ENCODE measurements at places on chromosomes 6 and 20. TPM values are rescaled to one million over a fixed set of nuclear protein-coding genes. Genes with fewer than 3 reads are reported as not detected.
A peak's percentile ranks its signal among the peaks of the same experiment; 100 is the strongest.

DNA sequence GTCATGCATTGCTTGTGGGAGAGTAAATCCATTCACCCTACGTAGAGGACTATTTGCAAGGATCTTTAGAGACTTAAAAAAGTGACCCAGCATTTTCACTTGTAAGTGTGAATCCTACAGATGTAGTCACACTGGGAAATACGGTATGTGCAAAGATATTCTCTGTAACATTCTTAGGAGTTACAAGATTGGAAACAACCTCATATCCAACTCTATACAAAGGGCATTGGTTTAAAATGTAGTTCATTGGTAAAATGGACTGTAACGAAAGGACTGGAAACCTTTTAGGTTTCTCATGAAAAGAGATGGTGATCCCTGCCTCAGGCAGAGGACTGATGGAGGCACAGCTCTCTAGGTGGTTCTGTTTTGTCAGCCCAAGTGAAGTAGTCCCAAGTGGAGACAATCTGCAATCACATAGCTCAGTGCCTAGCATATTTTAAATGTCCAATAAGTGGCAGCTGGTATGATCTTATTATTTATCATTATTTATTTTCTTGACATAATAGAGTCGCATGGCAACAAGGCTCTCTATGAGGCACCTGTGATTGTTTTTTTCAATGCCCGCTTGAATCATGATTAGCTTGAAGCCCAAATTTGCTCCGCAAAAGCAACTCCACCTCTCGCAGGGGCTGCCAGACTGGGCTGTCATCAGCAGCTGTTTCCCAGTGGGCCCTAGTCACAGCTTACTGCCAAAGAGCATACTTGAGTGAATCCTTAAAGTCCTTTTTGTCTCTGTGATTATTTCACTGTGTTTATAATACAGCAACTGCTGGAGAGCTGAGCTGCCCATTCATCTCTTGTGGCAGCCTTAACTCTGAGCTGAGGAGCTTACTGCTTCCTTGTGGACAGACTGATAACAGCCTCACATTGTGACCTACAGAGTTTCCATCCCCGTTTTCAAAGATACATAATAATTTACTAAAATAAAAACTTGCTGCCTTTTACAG lies 19.8 kb upstream of the ENPP1 start:
- DNase-seq, result no peak

- no peak for DNase-seq
These were observed 24.0 kb downstream of the RRBP1 start for GRCh38 chr20:17657898-17658647.

DNA sequence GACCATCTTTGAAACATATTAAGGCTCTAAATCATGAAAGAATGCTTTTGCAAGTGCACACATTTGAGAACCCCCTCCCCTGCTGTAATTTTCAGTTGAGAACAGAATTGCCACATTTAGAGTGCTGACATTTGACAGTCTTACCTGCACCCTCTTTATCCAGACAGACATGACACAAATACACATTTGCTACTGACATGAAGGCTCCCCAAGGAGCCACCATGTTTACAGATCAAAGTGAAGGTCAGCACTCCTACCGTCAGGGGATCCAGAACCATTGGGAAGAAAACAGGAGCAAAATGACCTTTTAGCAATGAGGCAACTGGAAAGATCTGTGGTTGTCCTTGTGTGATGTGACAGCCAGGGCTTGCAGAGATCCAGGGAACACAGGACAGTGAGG lies 315.4 kb upstream of the CNR1 start:
- no peak for DNase-seq

- DNase-seq, result no peak
These were observed 72.6 kb downstream of the CDKAL1 start for GRCh38 chr6:20606831-20607230.

GRCh38 chr20:9551808-9552550 lies 37.6 kb downstream of the LAMP5 start:
- peak; percentile 68 for DNase-seq

- DNase-seq, result no peak
These were observed 253.8 kb downstream of the LY86 start for GRCh38 chr6:6842291-6842690.

DNA sequence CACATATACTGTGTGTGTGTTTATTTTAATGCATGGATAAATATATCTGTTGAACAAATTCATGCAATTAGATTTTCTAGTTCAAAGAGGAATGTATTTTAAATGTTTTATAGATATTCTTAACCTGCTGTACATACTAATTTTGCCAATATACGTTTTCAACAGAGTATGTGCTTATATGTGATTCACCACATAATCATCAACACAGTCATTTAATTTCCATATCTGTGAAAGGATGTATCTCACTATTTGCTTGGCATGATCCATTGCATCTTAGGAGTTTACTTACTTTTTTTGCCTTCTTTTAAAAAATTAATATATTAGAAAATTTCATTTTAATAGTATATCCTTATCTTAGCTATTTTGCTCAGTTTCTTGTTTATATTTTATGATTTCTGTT lies 902.3 kb upstream of the CITED2 start:
- no peak for DNase-seq

GRCh38 chr6:686497-686896 lies 6.4 kb downstream of the EXOC2 start:
- DNase-seq, result peak; percentile 47

- DNase-seq, result peak; percentile 8
These were observed 106.3 kb downstream of the GFRAL start for GRCh38 chr6:55433446-55434130.

GRCh38 chr6:16743664-16744210 lies 17.5 kb downstream of the ATXN1 start:
- no peak for DNase-seq

DNA sequence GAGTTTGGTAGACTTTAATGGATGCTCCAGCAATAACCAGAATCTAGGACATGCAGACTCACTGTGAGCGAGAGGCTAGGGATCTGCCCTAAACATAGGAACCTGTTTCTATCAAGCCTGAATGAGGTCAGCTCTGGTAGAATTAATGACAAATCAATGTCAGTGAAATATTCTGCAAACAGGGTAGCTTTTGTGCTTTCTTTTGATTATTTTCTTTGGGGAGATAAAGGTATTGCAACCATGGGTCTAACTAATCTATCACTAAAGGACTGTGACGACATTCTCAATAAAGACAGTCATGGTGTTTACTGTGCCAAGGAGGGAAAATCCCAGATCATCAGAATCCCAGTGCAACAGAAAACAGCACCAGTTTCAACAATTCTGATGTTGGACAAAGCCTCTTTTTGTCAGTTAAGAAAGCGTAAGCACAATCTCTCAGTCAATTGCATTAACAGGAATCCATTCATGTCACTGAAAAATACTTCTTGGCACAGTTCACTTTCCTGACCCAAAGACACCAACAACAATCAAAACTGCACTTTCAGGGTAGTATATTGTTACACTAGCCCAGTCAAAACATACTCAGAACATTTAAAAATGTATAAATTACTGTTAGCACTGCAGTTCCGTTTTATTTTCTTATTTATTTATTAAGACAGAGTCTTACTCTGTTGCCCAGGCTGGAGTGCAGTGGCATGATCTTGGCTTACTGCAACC lies 36.8 kb upstream of the SMIM29 start:
- no peak for DNase-seq

- no peak for DNase-seq
These were observed 360.6 kb upstream of the RUNX2 start for GRCh38 chr6:44967481-44967880.

- DNase-seq, result no peak
These were observed 6.3 kb downstream of the ZMYND8 start for GRCh38 chr20:47350181-47350550.

DNA sequence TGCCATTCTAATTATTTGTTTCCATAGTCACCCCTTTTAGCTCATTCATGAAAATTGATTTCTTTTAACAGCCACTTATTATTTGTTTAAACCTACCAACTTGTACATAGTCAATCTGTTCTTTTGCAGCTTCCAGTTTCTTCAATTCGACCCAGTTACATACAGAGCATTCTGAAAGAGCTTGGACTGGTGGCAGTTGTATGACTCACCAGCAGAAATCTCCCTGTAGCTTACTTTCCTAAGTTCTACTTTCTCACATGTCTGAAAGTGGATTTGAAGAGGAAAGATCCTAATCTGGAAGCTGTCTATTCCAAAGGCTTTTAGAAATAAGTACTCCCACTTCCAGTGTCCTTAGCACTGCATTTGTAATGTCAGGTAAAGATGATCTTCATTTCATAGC lies 447.9 kb downstream of the HTR1B start:
- DNase-seq, result no peak

- DNase-seq, result no peak
These were observed 42.3 kb downstream of the YTHDF1 start for GRCh38 chr20:63173552-63174191.

- DNase-seq, result no peak
These were observed 18.2 kb upstream of the POLR1H start for GRCh38 chr6:30042914-30043313.

GRCh38 chr6:112466373-112467151 lies 119.4 kb downstream of the RFPL4B start:
- DNase-seq, result no peak

DNA sequence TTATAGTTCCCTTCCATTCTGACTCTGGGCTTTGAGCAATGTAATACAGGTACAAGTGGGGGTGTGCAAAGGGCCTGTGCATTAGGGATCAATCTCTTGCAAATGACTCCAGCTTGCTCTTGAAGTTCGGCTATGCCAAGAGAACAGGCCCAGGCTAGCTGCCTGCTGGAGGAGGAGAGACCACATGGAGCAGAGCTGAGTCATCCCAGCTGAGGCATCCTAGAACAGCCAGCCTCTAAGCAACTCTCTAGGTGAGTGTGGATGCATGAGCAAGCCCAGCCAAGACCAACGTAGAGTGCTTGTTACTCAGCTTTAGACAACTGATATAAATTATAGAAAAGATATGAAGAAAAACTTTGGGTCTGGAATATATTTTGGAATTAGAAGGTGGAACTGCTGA lies 47.6 kb upstream of the RBM24 start:
- peak; percentile 23 for DNase-seq

DNA sequence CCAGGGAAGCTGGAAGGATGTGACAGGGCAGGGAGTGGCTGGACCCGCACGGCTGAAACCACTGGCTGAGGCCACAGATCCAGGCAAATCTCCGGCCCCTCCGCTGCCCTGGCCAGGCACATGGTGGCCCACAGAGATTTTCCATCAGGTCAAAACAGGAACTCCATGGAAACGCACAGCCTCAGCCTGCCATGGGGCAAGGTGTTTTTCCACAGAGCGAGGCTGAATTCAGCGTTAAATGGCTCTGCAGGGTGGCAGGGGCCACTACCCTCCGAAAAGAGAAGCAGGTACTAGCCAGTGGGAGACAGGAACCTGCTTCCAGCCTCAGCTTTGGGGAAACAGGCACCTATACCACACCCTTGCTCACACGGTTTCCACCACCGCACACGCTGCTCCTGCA lies 53.1 kb downstream of the PREX1 start:
- no peak for DNase-seq

- no peak for DNase-seq
These were observed 96.7 kb downstream of the PHF3 start for GRCh38 chr6:63732336-63732735.

DNA sequence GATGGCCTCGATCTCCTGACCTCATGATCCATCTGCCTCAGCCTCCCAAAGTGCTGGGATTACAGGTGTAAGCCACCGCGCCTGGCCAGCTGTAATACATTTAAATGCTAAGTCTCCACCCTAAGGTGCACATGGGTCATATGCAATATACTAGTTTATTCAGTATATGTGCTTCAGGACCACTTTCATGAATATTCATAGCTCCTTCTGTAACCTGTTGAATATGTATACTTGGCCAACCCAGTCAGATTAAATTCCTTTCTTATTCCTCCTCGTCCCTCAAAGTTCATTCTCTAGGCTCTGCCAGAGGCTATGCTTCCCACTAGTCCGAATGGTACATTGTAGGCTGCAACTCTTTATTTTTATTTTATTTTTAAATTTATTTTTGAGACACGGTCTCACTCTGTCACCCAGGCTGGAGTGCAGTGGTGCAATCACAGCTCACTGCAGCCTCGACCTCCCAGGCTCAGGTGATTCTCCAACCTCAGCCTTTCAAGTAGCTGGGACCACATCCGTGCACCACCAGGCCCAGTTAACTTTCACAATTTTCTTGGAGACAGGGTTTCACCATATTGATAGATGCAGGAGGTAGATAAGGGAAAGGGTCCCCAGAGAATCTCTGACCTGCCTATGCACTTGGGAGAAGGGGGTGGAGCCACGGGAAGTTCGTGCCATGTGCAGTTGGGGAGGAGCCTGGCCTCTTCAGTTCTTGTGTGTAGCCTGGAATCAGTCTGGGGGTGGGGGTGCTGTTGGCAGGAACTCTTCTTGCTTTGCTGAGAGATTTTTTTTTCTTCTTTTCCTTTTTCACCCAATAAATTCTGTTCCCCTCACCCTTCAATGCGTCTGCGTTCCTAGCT lies 41.3 kb upstream of the DDR1 start:
- no peak for DNase-seq

GRCh38 chr6:2218866-2219265 lies 26.5 kb downstream of the GMDS start:
- DNase-seq, result no peak

Gene LAMA2
- total RNA-seq, result 0.41 TPM

Gene KATNA1
- total RNA-seq, result 22.5 TPM

Gene ZNF391
- 4.0 TPM for total RNA-seq

Gene PARD6B
- total RNA-seq, result 82.5 TPM

Gene MYB
- total RNA-seq, result not detected

Gene SAMD5
- total RNA-seq, result 6.9 TPM

Gene CPNE5
- not detected for total RNA-seq

Gene FGD2
- not detected for total RNA-seq

Gene SCUBE3
- total RNA-seq, result not detected
